Memory B cell (primary cell): ENCODE measurements at places on chromosomes 2 and 18.

- peaks cover 2% of the 10 kb centered on the region for H3K27me3 ChIP-seq
- H3K4me3 ChIP-seq: no peak overlapping the region
- DNase-seq: no peak
- peaks cover 3% of the 10 kb centered on the region for H3K36me3 ChIP-seq
Observed at GRCh38 chr2:217459680-217460405, 543.0 kb downstream of the TNS1 start.

DNA sequence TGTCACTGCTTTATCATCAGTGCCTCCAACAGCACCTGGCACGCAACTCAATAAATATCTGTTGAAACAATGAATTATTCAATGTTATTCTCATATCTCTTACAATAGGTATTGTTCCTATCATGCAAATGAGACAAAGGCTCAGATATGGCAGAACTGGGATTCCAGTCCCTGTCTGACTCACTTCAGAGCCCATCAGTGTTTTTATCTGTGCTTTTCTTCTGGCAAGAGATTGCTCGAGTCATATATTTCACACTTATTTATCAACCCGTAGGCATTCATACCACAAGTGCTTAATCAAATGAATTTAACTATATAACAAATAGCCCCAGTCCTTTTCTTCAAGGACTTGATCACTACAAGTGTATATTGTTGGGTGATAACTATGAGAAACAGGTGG lies 76.4 kb upstream of the TSPYL6 start:
- no peak for DNase-seq
- peak overlapping the region; percentile 96 for H3K27ac ChIP-seq
- no peak overlapping the region for H3K4me3 ChIP-seq
- no peaks in the 10 kb centered on the region for H3K36me3 ChIP-seq
- peaks cover 17% of the 10 kb centered on the region for H3K4me1 ChIP-seq

DNA sequence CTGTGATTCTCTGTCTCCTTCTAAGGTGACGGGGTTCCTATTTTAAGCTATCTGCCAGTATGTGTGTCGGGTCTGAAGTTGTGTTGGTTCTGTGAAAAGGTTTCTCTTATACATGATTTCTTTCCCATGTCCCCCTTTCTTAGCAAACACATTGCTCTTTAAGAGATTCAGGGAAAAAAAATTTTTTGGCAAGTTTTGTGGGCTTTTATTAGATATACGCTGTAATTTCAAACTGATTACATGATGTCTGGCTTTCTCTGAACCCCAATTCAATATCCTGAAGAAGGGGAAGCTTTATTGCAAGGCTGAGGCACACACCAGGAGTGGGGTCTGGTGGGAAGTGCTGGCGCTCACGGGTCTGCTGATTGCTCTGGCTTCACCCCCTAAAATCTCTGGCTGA lies 210.6 kb downstream of the AGPS start:
- H3K4me3 ChIP-seq: no peak overlapping the region
- H3K27me3 ChIP-seq: peaks cover 2% of the 10 kb centered on the region
- DNase-seq: no peak
- no peak overlapping the region for H3K27ac ChIP-seq

GRCh38 chr18:64379662-64380061 lies 230.8 kb upstream of the LINC00305 start:
- no peaks in the 10 kb centered on the region for H3K27me3 ChIP-seq
- H3K36me3 ChIP-seq: no peaks in the 10 kb centered on the region
- peaks cover 16% of the 10 kb centered on the region for H3K4me1 ChIP-seq

DNA sequence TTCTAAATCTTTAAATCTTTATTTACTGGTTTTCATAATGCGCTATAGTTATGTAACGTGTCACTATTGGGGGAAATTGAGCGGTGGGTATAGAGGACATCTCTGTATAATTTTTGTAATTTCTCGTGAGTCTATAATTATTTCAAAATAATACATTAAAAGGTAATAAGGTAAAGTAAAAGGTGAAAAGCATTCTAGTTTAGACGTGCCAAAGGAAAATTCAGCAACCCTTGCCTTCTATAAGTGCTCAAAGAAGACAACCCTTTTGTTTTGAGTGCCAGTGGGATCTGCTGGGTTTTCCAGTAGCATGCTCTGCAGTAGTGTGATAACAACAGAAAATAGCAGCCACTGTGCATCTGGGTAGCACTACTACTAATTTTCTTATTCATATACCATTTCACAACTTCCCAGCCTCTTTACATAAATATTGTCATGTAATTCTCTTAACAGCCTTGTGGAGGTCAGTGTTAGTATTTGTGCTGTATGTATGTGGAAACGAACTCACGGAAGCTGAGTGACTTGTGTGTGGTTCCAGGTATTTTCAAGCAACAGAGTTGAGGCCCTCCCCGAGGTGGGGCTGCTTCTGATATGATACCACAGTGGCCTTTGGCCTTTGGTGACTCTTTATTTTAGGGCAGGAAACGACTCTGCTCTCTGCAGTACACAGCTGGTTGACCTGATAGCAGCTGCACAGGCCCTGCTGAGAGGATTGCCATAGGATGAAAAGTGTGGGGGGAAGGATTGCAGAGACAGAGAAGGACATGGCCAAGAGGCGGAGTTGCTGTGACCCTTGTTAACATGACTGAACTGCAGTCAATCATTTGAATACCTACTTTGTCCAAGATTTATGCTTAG lies 104.5 kb downstream of the TDRD15 start:
- peak overlapping the region; percentile 28 for H3K27ac ChIP-seq
- no peaks in the 10 kb centered on the region for H3K36me3 ChIP-seq
- H3K27me3 ChIP-seq: no peaks in the 10 kb centered on the region

GRCh38 chr2:46169467-46169866 lies 127.7 kb upstream of the EPAS1 start:
- no peak overlapping the region for H3K4me3 ChIP-seq
- H3K36me3 ChIP-seq: peaks cover 22% of the 10 kb centered on the region
- no peak overlapping the region for H3K27ac ChIP-seq

DNA sequence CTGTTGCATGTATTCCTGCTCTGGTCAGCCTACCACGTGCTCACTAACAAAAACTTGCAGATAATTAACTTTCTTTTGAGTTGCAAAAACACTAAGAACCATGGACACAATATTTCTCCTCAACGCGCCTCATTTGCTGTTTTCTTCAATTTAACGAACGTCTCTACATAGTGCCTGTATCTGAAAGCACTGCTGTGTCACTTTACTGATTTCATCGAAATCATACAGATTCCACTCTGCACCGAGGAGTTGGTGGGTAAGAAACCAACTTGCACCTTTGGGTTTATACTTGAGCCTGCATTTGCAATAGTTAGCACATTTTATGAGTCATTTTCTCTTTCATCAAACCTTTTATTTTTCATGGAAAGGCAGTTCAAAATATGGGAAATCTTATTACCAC lies 145.8 kb downstream of the DCDC2C start:
- H3K36me3 ChIP-seq: no peaks in the 10 kb centered on the region
- H3K4me1 ChIP-seq: no peaks in the 10 kb centered on the region
- no peak overlapping the region for H3K4me3 ChIP-seq
- no peak overlapping the region for H3K27ac ChIP-seq
